ENCODE measurements at places on chromosomes 12 and 14.

DNA sequence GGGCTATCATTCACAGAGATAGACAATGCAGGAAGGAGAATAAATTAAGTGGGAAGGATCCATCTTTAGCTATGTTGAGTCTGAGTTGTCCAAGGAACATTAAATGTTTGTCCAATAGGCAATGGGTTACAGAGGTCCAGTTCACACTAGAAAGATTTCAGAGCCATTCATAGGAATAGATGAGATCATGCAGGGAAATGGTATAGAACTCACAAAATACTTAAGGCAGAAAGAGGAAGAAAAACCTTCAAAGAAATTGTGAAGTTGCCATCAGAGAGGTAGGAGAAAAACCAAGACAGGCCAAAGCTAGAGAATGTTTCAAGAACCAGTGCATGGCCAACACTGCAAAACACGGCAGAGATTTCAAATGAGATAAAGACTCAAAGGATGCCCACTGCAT lies 94.1 kb downstream of the PHLDA1 start:
- no peak for DNase-seq

GRCh38 chr14:20846560-20846959 lies 43.9 kb upstream of the RNASE1 start:
- no peak for DNase-seq

DNA sequence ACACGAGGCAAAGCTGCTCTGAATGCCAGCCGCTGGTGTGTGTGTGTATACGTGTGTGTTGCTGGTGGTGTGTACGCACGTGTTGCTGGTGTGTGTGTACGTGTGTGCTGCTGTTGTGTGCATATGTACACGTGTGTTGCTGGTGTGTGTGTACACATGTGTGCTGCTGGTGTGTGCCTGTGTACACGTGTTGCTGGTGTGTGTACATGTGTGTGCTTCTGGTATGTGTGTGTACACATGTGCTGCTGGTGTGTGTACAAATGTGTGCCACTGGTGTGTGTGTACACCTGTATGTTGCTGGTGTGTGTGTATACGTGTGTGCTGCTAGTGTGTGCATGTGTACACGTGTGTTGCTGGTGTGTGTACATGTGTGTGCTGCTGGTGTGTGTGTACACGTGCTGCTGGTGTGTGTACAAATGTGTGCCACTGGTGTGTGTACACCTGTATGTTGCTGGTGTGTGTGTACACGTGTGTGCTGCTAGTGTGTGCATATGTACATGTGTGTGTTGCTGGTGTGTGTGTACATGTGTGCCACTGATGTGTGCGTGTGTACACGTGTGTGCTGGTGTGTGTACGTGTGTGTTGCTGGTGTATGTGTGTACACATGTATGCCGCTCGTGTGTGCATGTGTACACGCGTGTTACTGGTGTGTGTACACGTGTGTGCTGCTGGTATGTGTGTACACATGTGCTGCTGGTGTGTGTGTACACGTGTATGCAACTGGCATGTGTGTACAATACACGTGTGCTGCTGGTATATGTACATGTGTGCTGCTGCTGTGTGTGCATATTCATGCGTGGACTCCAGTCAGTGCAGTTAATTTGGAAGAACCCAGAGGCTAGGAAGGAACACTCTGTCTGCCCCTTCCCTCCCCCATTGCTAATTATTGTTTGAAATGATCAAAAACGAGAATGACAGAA lies 47.2 kb downstream of the CACNA2D4 start:
- DNase-seq = no peak

DNA sequence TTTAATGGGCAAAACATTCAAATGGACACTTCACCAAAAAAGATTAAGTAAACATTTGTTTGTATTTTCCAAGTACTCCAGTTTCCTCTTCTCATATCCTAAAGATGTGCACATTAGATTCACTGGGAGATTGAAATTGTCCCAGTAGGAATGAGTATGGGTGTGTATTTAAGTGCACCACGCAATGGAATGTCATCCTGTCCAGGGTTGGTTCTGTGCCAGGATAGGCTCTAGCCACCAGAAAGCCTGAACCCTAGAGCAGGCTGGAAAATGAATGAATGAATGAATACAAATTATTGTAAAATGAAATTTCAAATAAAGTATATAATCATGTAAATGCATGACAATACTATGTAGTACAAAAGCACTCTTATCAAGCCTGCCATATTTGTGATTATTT lies 14.0 kb downstream of the CEP83 start:
- DNase-seq = no peak

- DNase-seq = no peak
These were observed 161.7 kb downstream of the ANO2 start for GRCh38 chr12:5783289-5783920.
